ENCODE measurements at places on chromosomes 7 and 10.

GRCh38 chr7:152760854-152761748 lies 1.5 kb downstream of the ACTR3B start:
- DNase-seq, result no peak

DNA sequence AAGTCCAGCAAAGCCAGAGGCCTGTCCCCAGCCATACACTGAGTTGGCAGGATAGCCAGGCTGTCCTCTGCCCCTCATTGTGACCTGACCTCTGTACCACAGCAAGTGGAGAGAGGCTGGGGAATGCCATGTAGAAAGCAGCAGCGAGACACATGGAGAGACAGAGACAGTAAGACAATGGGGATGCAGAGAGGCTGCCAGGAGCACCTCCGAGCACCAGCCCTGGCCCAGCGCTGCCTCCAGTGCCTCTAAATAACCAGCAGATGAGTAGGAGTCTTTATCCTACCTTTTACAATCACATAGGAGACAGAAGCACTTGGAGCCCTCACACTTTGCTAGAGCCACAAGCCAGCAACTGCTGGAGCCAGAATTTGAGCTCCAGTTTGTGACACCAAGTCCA lies 8.1 kb downstream of the GDF2 start:
- DNase-seq, result no peak

DNA sequence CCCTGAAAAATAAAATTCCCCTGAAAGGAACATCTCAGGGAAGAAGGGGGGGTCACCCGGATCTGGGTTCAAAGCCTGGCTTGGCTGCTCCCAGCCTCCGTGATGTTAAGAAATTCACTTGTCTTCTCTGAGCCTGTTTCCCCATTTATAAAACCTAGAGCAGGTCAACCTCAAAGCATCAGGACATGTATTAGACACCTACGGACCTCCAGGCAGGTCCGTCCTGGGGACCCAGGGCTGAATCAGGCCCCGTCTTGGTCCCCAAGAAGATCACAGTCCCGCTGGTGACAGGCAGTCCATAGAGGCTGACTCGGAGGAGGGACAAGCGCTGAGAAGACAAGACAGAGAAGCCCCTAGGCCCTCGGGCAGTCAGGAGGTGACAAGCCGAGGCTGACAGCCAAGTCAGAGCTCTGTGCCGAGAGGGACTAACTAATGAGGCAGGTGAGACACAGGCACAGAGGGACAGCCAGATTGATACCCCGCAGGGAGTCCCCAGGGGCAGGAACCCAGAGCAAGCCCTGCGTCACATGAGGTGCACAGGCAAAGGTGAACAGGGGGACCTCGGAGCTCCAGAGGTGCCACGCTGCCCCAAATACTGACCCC lies 2.9 kb downstream of the MYL10 start:
- DNase-seq, result no peak

DNA sequence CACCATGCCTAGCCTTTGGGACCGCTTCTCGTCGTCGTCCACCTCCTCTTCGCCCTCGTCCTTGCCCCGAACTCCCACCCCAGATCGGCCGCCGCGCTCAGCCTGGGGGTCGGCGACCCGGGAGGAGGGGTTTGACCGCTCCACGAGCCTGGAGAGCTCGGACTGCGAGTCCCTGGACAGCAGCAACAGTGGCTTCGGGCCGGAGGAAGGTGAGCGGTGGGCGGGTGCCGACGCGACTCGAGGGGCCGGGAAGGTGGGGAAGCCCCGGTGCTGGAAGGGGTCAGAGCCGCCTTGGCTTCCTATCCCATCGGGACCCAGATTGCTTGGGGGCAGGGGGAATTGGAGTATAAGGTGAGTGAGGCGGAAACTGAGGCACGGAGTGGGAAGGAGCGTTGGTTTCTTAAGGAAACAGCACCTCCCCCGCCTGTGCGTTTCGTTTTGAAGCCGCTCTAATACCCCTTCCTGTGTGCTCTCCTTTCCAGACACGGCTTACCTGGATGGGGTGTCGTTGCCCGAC lies 547 bp downstream of the DDIT4 start:
- no peak for DNase-seq

- no peak for DNase-seq
Measured at GRCh38 chr10:10141782-10142382, 875.8 kb upstream of the CELF2 start.

DNA sequence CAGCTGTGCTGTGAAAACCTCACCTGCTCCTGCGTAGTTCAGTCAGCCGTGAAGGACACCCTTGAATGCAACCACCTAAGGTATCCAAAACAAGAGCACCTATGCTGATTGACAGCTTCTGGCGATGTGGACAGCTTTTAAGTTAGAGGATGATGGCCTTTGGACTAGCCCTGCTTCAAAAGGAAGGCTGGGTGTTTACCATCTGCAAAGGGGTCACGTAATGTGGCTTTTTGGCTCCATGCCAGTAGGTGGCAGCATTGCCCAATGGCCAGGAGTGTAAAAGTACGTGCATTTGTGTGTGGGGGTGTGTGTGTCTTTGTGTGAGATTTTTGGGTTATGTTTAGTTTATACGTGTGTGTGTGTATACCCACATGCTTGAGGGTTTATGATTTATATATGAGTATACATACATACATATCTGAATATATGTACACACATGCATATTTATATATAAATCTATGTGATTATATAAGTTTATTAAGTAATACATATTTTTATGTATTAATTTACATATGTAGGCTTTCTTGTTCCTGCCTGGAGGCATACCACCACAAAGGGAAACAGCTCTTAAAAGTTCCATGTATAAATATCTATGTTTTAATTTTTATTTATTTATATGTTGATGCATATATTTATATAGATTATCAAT lies 236.3 kb upstream of the ANKRD30A start:
- no peak for DNase-seq

GRCh38 chr7:3641582-3641981 lies 340.5 kb downstream of the SDK1 start:
- no peak for DNase-seq

DNA sequence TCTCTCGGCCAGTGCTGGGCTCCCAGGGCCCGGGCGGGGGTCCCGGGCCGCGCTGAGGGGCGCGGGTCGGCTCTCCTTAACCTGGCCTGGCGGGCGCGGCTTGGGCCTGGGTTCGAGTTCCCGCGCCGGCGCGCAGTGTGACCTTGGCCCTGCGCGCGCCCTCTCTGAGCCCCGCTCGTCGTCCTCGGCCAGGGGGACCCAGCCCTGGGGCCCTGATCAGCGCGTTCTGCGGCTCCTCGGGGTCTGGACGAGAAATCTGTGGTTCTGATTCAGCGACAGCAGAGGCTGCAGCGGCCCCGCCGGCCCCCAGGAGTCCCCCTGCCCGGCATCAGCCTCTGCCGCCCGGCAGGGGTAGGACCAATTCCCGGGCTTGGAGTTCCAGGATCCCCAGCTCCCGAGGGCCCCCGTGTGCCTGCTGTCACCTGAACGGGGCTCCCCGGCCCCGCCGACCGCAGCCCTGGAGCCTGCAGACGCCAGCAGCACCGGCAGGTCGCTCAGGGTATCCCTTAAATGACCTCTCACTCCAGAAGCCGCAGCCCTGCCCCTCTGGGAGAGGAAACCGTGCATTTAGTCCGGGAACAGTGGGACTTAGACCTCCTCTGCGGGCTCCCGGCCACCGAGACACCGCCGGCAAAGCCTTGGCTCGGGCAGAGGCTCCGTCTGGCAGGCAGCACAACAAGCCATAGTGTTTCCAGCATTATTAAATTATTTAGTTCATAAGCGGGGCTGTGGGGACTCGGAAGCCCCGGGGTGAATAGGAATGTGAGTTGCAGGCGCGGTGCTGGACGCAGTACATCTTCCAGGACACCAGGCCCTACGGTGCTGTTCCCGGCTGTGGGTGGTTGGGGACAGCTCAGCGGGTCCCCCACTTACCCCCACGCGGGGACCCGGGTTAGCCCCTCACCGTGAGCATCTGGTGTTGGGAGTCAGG lies 572 bp downstream of the CHST12 start:
- no peak for DNase-seq

DNA sequence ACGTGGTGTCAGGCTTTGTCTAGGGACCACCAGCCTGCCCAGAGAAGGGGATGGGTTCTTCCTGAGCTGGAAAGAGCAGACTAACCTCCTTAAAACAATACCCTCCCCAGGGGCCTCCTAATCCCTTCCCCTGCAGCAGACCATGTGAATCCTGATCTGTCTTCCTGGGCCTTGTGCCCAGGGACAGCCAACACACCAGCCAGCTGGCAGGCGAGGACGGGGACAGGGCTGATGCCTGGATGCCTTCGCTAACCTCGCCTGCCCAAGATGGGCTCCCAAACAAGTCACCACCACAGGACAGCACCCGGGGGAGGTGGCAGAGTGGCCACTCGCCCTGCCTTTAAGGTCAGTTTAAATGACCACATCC lies 17.6 kb downstream of the PODXL start:
- DNase-seq, result no peak

DNA sequence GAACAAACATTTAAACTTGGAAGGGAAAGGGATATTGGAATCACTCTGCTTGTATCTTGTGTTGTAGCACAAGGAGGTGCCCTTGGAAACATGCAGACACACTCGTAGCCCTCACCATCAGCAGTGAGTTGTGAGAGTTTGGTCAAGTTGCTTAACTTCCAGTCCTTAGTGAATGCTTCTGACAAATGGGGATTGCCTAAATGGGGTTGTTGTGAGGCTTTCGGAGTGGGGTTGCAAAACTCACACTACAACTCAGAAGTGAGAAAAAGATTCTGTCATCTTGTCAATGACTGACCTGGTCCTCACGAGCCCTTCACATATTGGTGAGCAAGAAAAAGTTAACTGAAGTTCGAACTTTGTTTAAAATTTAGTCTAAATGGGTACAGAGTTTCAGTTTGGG lies 29.0 kb upstream of the GSDME start:
- no peak for DNase-seq

DNA sequence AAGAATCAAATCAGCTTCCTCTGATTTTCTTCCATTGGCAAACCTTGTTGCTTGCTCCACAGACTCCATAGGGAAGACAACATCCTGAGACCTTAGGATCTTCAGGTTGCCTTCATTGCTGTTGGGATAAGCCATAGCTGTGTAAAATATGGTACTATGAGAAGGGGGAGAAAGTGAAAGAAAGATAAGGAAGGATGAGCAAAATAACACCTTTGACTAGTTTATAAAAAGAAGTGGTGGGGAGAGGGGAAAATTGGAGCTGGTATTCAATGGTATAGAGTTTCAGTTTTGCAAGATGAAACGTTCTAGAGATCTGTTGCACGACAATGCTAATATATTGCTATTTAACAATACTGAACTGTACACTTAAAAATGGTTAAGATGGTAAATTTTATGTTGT lies 180.4 kb upstream of the PHYHIPL start:
- no peak for DNase-seq

DNA sequence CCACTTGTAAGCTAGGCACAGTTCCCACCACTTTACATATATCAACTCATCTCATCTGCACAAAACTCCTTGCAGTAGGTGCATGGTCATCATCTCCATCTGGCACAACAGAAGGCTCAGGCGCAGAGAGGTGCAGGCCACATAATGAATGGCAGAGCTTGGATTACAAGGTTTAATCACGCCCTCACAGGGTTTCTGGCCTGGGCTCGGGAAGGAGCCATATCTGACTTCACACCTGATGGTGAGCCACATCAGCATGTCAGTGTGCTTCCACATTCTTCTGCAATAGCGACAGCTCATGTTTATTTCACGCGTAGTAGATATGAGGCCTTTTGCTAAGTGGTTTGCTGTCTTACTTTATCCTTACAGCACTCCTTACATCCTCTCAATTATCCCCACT lies 650.2 kb downstream of the INHBA start:
- DNase-seq, result no peak

GRCh38 chr7:26513948-26514347 lies 222.3 kb downstream of the SNX10 start:
- no peak for DNase-seq

- DNase-seq, result no peak
Measured at GRCh38 chr10:25048450-25048849, 32.0 kb downstream of the THNSL1 start.

GRCh38 chr10:15739254-15739970 lies 19.7 kb upstream of the ITGA8 start:
- DNase-seq, result no peak

DNA sequence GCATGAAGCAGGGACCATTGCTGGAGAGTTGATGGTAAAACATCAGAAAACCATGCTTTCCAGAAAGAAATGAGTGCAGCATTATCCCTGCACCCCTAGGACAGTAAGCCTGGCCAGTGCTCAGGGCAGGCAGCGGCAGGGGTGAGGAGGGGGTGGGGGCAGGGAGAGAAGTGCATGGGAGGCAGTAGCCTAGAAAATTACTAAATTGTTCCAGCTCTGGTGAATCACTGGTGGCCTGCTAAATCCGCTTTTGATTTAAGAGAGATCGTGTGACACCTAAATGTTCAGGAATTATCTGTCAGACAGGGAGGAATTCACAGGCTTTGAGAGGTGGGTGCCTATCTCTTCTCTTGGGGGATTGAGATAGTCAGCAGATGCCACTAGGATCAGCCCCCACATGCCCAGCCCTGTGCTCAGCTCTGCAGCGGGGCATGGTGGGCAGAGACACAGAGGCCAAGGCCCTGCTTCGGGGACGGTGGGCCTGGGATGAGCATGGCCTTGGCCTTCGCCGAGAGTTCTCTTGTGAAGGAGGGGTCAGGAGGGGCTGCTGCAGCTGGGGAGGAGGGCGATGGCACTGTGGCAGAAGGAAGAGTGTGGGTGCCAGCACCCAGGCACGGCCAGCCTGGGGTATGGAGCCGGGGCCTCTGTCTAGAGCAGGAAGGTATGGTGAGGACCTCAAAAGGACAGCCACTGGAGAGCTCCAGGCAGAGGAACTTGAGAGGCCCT lies 5.0 kb upstream of the AQP1 start:
- DNase-seq, result no peak
